ENCODE measurements at places on chromosomes 2 and 18.

DNA sequence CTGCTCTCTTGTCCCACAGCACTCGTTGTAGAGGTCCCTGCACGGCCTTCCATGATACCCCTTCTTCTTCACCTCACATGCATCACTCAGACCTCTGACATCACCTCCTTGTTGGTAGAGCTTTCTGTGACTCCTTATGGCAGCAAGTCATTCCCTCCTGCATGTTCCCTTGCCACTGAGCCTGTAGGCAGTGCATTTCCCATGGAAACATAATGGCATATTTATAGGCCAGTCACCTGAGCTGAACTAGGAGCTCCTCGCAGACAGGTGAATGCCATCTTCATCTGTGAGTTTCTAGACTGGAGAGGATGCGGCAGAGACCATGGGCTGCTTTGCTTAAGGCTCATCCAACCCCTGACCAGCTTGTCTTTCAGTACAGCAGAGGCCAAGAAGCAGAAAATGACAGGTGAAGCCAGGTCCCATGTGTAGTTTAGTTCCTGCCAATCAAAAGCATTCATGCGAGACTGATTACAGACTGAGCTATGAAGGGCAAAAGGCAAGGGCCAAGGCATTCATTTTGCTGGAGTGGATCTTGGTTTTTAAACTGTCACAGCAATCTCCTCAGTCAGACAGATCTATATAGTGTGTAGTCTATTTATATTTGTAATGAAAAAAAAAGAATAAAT lies 59.4 kb upstream of the NEDD4L start:
- DNase-seq = no peak

DNA sequence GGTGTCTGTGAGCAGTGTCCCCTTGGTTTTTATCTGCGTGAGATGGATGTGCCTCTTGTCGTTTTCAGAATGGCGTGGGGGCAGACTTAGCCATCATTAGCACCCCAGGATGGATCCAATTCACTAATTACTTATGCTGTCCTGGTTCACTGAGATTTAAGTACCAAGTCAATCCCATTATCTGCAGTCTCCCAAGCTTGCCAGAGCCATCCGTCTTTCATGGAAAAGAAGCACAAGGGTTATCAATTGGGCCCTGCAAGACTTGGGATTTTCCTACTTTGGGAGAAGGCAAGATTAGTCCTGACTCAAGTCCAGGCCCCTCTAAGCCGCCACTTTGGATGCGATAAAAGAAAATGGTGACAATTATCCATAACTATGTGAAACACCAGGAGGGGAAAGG lies 404.0 kb downstream of the TMEM182 start:
- DNase-seq = no peak

- no peak for DNase-seq
Observed at GRCh38 chr18:47680488-47680887, 250.0 kb downstream of the SMAD2 start.

- DNase-seq = no peak
Observed at GRCh38 chr2:136225950-136226835, 108.2 kb upstream of the CXCR4 start.

DNA sequence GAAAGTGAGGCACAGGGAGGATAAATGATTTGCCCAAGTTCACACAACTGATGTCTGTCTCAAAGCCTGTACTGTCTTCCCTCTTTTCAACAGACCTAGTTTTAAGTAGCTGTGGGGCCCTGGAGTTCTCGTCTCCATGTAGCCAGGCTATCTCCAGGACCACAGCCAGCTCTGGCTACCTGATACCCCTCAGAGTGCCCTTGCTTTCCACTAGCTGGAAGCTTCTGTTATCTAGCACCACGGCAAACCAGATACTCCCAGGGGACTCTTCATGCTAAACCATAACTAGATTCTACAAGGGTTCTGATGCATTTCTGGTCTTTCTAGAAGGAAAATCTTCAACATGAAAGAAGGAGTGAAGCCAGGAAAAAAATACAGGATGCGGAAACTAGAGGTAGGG lies 137.3 kb downstream of the GALNT14 start:
- no peak for DNase-seq

DNA sequence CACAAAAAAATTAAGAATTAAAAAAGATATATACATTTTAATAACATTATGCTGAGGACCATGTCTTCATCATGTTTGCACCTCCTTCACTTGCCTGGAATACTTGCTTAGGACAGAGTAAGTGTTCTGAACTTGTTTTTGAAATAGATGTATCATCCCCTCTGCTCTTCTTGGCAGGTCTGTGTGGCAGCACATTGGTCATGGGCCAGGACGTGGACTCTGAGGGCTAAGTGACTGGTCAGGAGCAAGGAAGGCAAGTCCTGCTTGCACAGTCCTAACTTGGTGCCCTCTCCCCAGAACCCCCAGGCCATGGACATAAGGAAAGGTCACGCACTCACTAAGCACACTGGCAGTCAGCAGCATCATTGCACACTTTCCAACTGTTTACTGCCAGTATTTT lies 95.8 kb downstream of the PTPRM start:
- DNase-seq = no peak

GRCh38 chr2:133231264-133231663 lies 337.0 kb downstream of the NCKAP5 start:
- DNase-seq = no peak

DNA sequence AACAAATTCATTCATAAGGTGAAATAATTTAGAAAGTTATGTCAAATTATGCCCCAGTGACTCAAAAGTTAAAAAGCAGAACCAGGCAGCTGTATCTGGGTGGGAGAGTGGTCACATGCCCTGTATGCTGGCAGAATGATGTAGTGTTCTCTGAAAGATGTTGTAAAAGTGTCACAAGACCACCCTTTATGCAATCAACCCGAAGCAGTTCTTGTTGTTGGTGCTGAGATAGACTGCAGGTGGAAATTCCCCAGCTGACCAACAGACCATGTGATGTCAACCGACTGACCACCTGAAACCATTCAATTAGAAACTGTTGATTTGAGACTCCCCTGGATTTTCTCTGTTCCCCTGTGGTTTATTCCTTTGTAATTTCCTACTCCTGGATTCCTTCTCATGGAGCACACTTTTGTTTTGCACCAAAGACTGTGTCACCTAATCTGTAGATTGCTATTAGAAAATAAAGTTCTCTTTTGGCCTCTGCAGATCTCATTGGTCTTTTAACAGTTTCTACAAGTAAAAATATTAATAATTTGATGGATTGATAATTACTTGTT lies 1341.3 kb upstream of the LRRTM1 start:
- no peak for DNase-seq

- DNase-seq = no peak
Observed at GRCh38 chr2:168397629-168398028, 58.4 kb upstream of the CERS6 start.

DNA sequence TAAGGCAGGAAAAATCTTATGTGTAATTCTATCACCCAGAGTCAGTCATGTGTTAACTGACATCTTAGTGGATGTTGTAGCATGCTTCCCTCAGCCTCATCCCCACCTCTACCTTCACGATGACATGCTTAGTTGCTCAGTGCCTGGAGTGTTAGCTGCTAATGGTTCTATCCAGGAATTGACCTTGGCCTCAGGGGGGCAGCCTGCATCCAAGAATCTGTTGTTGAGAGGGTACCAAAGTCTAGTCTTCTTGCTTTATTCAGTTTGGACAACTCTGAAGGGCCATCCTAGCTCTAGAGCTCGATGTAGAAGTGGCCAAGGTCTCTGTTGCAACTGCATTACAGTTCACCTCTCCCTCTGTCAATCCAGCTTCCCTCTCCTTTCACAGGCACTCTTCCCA lies 61.2 kb downstream of the ACYP2 start:
- peak; percentile 56 for DNase-seq

DNA sequence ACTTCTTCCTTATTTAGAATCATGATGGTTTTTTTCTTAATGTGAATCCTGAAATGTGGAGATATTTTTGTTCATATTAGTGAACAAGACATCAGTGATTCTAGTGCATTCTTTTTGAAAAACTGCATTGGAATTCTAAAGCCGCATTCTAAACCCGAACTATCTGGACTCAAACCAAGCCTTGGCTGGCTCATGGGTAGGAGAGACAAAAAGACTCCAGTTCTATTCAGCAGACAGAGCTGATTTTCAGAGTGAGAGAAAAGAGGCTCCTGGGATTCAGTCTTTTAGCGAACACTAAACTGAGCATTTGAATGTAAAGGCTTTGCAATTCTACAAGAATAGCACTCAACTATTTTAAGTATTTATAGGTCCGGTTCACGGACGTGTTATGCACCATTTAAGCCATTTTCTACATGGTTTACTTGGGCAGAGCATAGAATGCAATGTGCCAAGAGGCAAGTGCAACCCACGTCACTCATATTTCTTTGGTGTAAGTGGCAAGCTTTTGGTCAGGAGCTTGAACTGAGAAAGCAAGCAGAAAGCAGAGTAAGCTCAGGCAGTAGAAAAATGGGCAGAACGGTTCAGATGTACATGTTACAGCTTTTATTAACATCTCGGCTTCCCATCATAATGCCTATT lies 227.3 kb upstream of the RAB12 start:
- DNase-seq = peak; percentile 25

DNA sequence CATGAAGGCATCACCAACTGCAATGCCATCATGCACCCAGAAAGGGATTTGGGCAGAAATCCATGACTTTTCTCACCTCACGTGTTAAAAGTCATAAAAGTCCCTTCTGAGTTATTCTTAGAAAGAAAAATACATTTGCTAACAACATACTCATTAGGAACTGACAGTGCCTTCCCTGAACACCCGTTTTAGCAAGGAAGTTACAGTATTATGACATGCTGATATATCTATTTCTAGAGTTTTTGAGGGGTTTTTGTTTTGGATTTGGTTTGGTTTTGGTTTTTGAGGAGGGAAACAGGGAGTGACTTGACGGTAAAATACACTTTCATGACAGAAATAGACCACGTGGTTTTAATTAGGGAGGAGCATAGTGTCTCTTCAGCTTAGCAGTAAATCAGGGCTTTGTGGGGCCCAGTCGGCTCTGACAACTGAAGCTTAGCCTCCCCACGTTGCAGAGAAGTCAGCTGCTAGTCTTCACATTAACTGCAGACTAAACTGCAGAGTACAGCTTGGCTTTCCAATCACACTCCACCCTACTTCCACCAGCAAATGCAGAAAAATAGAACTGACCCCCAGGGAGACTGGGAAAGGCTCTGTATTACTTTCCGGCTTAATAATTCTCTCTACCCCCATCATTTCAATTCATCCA lies 141.4 kb downstream of the FAM124B start:
- no peak for DNase-seq

GRCh38 chr2:67694445-67694844 lies 297.3 kb downstream of the ETAA1 start:
- no peak for DNase-seq

DNA sequence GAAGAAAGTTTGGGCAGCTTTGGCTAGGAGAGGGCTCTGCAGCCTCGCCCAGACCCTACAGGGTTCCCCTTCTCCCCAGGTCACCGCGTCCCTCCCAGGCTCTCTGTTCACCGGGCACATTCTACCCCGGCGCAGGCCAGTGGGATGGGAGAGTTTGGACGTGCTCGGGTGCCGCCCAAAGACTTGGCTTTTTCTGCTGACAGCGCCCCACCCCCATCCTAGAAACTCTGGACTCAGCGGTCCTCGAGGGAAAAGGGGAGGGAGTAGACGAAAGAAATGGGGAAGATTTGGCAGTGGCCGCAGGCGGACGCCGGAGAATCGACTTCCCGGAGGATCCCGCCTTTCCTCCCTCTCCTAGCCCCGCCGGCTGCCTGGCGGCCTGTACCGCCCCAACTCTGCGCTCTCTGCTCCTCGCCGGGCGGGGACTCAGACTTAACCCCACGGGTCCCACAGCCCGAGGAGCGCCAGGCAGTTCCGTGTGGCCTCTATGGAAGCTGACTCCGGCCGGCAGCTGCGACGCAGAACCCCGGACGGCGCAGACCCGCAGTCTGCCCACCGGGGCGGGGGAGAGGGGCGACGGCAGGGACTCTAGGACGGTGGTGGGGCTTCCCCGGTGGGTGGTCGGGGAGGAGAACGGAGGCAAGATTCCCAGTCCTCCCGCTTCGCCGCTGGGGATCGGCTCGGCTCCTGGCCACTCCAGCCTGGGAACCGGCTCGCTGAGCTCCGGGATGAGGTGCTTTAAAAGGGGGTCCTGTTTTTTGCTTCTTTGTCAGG lies 863 bp upstream of the SIX2 start:
- DNase-seq = no peak

DNA sequence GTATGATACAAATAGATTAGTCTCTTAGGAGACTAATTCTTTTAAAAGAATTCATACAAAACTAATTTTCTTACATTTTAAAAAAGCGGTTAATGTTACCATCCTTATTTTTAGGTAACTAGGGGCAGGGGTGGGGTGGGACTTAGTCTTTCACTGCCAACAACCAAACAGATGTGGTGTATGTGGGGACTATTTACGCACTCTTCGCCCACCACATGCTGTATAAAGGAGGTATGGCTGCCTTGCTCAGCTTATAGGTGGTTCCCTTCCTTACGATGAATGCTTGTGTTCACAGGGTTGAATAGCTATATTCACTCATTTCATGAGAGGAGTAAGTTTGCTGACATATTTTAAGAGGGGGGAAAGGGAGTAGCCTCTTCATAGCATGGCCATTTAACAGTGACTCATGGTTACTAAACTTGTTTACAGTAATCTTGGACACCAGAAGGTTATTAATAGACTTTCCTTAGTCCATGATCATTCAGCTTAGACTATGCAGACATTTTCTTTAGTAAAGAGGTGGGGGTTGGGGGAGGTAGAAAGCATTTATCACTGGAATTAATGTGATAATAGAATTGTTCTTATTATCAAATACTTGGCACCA lies 61.8 kb downstream of the CAB39 start:
- no peak for DNase-seq

DNA sequence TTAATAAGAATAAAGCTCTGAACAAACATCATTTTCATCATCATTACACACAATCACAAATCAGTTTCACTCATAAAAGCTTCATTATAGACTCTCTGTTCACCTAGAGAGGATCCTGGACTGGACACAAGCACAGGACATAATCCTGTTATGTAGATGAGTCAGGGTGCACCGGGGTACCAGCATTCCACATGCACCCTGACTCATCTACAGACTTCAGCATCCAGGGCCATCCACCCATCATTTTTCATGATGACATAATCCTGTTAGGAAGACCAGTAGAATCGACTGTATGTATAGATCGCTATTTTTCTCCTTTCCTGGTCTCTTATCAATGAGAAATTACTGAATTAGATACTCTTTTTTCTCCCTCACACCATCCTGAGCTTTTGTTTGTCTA lies 73.7 kb upstream of the PIK3C3 start:
- no peak for DNase-seq

- DNase-seq = no peak
Observed at GRCh38 chr2:205994344-205994743, 91.6 kb downstream of the INO80D start.

- DNase-seq = no peak
Observed at GRCh38 chr18:30709595-30709994, 332.9 kb downstream of the DSC3 start.

DNA sequence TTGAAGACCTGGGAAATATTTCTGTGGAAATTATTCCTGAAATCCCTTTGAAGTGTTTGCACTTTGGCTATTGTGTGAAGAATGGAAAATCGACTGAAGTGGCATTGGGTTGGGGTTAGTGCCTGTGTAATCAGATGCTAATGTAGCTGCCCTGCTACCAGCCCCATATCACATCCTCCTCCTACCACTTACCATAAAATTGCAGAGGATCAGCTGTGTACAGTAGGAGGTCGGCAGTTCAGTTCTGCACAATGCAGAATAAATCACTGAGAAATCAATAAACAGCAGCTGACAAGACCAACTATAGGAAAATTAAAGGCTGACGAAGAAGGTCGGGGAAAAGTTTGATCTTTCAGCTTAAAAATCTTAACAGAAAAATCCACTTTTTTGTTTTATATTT lies 440.9 kb downstream of the PTPRM start:
- DNase-seq = no peak

Measured in dorsolateral prefrontal cortex (tissue), 122 donors.